CD4-positive, alpha-beta T cell treated with Interleukin-17A for 1 hour (primary cell): ENCODE measurements at places on chromosomes 5 and 9.
A peak's percentile ranks its signal among the peaks of the same experiment; 100 is the strongest.

GRCh38 chr5:7759951-7760580 is 90.9 kb downstream of the CFAP90 start:
- DNase-seq, result no peak

- no peak for DNase-seq
Observed at GRCh38 chr9:73138516-73138915, 13.1 kb upstream of the ANXA1 start.

- DNase-seq, result no peak
Observed at GRCh38 chr5:112574536-112574935, 155.5 kb upstream of the EPB41L4A start.

DNA sequence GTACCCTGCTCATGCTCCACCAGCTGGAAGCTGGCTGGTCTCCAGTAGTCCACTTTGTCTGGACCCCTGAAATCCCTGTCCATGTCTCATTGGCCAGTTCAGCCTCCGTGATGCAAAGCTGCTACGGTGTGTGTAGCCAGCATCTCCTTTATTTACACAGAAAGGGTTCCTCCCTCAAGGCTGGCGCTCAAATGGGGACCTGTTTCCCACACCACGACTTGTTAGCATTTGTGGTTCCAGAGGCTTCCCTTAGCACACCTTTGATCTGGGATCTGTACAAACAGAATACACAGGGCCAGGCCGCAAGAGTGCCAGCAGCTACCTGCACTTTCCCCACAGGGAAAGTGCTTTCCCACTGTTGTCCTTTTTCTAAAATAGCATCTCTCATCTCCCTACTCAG is 5.7 kb upstream of the SMU1 start:
- DNase-seq, result peak; percentile 28

GRCh38 chr5:67350185-67350584 is 153.6 kb upstream of the CD180 start:
- no peak for DNase-seq

DNA sequence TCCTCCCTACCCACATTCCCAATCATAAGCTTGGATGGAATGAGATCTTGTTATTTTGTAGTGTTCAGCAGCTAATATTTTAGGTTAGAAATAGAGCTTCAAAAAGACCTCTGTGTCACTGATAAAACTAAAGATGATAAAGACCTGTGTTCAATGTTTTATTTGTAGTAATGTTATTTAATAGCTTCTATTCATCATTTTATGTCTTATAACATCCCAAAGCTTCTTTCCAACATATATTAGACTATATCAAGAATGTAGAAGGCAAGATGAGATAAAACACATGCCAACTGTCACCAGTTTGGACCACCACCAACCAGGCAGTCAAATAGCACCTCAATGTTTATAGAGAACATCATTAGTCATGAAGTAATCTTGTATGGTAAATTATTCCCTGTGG is 409.5 kb upstream of the ITGA1 start:
- no peak for DNase-seq

GRCh38 chr5:72922422-72922821 is 33.4 kb upstream of the FCHO2 start:
- no peak for DNase-seq

- DNase-seq, result no peak
Observed at GRCh38 chr9:72453797-72454196, 67.6 kb upstream of the TMC1 start.

DNA sequence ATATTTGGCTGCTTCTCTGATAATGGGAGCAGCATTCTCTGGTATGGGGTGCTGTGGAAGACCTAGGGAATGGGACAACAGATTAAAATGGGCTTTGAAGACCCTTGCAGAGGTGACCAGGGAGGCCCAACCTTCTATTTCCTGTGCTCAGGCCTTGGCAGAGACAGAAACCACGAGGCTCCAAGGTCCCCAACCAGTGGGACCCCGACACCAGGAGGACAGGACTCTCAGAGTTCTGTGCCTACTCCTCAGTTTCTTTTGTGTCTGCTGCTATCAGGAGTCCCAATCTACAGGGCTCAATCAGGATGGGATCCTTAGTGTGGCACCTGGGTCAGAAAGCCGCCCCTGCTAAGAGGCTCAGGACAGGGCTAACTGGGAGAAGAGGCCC is 29.3 kb downstream of the CSF2 start:
- DNase-seq, result no peak

DNA sequence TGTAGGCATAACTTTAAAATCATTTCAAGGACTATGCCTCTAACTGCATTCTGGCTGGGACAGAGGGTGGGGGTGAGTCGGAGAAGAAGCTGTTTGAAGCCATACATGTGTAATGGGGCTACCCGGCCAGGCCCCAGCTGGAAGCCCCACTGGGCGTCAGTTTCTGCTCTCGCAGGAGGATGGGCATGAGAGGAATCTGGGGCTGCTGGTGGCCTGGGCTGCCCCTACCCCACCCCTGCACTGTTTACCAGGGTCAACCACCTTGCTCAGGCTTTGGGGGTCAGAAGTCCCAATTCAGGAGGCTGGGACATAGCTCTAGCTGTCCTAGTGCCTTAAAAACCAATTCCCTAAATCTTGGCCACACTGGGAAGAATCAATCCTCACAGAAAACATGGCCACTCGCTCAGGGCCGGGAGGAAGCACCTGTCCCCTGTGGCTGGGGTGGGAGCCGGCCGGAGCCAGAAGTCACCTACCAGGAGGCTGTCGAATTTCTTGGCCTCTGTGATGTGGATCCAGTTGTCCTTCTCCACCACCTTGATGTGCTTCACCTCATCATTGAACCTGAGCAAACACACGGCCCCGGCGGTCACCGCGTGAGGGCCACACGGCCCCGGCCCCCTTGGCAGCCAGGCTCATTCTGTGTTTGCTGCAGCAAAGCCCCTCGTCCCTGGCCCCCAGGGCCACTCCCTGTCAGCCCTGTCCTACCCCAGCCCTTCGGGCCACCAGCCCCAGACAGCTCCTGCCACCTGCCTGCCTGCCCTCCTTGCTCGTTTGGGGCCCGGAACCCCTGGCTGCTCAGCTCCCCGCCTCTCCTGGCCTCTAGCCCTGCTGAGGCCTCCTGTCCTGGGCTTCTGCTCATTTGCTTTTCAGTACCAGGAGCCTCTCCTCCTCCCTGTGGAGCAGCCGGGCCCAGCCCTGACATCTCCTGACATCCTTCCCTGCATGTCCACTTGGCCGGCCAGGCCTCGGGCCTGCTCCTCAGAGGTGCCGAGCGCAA is 33.6 kb upstream of the SARDH start:
- no peak for DNase-seq

GRCh38 chr5:39192450-39193160 is 26.8 kb downstream of the FYB1 start:
- no peak for DNase-seq

DNA sequence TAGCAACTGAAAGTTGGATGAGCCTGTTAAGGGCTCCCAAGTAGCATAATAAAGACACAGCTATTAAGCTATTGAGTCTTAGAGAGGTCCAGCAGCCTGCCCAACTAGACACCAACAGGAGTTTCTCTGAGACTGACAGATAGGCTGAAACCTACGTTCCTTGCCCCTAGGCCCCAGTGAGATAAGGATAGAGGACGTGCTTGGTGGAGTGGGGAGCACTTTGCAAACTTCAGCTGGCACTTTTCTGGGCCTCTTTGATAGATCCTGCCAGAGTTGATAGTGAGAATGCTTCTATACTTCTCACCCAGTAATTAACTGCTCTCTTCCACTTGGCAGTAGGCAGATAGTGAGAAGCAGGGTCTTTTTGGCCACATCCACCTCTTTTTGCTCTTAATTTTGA is 20.8 kb upstream of the CTNNA1 start:
- no peak for DNase-seq

GRCh38 chr5:62587737-62588136 is 9.1 kb downstream of the LRRC70 start:
- DNase-seq, result no peak

- DNase-seq, result no peak
Observed at GRCh38 chr9:130662970-130663257, 1.5 kb upstream of the PRDM12 start.

DNA sequence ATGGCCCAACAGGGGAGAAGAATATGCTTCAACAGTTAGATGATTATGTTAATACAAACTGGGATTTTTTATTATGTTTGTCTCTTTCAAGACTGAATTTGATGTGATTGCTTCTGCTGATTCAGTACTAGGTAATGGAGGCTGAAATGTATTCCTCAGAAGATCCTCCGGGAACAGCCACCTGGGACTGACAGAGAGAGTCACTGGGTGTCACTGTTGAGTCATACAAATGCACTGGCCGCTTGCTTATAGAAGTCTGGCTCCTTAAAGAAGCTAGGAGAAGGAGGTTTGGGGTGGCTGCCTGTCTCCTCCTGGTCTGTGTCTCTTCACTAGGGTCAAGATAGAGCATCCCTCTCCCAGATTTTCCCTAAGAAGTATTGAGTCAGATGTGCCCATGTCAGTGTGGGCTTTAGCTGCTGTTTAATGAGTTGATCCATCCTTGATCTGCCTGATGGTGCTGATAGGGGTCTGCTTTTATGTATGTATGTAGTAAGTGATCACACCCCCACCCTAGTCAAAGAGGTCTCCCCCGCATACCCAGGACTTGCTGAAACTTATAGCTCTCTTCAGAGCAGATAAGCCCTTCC is 773.4 kb downstream of the BRINP1 start:
- DNase-seq, result no peak

DNA sequence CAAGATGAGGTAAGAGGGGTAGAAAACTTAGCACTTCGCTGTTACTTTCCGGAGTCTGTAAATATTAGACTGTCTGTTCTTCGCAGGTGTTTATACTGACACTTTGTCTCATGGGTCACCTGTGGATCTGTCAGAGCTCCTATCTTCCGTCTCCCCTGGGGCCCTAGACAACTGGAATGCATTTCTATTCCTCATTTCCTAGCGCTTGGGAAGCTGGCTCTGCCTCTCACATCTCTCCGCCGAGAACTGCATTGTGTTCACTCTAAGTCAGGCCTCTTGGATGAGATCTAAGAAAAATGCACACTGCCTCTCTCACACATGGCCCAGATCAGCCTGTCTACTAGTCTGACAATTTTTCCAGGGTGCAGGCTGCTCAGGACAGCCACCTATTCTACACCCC is 39.5 kb downstream of the PCA3 start:
- DNase-seq, result no peak

DNA sequence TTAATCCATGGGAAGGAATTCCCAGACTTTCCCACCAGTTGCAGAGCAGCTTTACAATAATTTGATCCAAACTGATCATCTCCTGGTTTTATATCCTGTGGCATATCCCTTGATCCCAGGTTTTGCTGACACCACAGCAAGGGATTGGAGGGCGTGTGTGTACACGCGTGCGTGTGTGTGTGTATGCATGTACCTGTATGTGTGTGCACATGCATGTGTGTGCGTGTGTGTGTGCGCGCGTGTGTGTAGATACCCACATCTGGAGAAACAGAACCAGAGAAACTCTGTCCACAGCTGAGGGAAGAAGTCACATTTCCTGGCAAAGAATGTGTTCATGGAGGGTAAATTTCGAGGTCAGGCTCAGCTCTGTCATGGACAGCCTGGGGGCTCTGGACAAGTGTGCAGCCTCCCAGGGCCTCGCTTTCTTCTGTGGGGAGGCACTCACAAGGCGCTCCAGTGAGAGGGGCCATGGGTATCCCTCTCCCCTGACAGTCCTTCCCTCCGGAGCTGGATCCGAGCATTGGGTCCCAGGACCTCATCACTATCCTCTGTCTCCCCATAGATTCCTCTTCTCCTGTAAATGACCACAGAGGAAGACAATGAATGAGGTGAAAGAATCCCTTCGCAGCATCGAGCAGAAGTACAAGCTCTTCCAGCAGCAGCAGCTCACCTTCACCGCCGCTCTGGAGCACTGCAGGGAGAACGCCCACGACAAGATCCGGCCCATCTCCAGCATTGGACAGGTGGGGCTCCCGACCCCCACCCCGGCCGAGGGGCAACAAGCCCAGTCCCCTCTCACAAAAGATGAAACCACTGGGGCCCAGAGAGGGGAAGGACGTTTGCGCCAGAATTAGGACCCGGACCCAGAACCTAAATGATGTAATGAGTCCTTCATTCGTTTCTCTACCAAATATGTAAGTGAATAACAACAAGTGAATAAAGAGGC is 4.9 kb downstream of the SPACA9 start:
- no peak for DNase-seq

GRCh38 chr9:101307051-101307450 is 77.8 kb downstream of the BAAT start:
- DNase-seq, result no peak

- no peak for DNase-seq
Observed at GRCh38 chr5:173281910-173282309, 46.3 kb downstream of the STC2 start.

GRCh38 chr9:137552022-137552768 is 516 bp downstream of the MRPL41 start:
- no peak for DNase-seq

GRCh38 chr5:81749561-81750307 is 1.2 kb downstream of the SSBP2 start:
- DNase-seq, result peak; percentile 55

DNA sequence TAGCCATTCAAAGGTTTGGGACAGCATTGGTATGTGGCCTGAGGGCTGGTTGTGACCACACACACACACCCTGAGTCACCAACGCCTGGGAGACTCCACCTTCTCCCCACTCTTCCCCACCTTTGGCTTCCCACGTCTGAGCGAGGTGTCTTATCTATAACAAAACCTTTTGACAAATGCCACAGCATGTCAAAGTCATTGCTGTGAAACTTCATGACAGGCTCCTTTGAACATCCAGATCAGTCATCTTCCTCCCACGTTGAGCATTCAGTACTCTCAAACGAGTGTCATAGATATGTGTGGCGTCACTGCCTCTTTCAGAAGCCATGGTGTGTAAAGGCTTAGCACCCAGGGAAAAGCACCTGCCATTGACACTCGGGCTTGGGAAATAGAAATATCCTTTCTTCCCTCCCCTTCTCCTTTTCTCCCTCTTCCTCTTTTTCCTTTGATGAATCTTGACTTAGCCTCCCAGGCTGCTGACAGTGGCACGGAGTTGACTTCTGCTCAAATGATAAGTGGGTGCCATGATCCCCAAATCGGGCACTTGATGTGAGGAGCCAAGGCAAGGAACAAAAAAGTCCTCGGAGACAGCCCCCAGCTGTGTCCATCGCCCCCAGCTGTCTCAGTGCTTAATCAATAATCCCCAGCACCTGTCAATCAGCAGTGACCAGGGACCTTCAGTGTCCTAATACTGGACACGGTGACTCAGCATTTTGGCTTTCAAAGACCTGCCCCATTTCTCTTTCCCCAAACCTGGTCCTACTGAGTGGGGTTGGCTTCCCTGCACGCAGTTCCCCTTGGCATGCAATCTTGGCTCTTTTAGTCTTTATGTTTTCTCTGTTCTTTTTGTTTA is 114.8 kb downstream of the FGF18 start:
- DNase-seq, result no peak
